ENCODE measurements at places on chromosomes 4 and X.

- DNase-seq, result no peak
These were observed 509.7 kb downstream of the INPP4B start for GRCh38 chr4:142336251-142336934.

GRCh38 chr4:152044331-152045036 lies 283.7 kb upstream of the GATB start:
- no peak for DNase-seq

- no peak for DNase-seq
These were observed 470.7 kb downstream of the CCSER1 start for GRCh38 chr4:90597927-90598326.

DNA sequence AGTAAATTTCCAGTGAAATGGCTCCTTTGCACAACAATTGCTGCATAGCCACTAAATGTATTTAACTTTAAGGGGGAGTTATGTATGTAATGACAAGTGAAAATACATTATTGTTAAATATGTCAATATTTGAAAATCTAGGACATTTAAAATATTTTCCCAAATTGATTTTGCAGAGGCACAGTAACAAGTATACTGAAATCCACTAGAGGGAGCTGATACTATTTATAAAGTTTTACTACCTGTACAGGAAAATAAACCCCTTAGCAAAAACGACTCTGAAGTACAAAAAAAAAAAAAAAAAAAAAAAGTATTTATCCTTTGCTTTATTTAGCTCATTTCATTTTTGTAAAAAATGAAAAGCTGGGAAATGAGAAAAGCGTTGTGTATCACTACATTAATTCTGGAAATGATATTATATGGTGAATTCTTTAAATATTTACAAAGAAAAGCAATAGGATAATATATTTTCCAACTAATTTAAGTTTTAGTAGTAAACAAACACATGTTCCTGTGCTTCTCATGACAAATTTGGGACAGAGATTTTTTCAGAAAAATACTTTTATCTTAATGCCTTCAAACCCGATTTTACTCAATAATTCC lies 727.7 kb downstream of the DMD start:
- no peak for DNase-seq

DNA sequence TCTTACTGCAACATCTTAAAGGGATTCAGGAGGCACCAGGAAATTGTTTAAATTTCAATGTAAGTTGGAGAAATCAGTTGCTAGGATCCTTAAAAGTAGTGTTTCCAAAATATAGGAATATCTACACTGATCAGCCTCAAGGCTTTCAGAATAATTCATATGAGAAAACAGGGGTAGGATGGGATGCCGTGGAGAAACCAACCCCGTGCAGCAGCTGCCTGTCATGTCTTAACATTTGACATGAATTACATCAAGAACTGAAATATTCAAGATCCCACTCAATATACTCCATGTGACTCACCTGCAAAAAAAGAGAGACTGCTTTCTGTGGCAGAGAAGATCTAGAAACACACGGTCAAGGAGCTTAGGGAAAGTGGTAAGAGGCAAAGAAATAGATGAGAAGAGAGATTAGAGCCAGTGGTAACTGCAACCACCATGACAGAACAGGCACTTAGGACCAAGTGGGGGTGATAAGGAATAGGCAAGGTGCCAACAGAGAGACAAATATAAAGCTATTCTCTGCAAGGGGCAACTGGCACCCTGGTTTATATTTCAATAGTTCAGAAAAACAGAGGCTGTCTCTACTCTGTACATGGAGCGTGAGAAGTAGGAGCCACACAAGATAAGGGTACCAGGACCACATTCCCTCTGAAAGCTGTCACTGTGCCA lies 64.0 kb downstream of the SLC39A8 start:
- no peak for DNase-seq

DNA sequence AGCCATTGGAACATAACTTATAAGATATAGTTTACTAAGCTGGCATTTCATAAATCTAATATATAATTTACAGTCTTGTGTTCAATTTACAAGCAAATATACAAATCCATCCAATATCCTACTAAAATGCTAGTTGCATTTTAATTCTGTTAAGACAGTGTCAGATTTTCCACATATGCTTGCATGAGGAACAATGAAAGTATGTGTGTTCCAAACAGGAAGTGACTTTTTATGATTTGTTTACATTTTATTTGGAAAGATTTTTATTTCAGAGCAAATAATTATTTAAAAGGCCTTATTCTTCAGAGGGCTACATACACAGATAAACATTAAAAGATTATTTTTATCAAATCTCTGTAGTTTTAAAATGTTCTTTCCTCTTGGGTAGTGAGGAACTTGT lies 130.1 kb downstream of the KLHL34 start:
- DNase-seq, result no peak

DNA sequence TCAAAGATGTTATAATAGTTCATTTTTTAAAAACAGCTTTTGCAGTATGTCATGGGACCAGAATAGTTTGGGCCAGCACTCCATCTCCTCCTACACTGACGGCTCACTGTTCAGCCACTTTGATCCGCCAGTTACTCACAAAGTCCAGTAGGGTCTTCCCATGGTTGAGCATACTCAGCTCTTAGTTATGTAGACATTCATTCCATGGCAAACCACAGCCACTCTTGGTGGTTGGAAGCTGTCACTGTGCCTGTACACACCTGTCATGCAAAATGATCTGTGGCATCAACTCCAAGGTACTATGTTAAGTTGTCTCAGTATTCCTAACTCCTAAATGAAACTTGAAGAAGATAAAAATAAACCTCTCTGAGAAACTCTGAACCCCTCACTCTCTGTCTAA lies 127.2 kb downstream of the NR3C2 start:
- DNase-seq, result no peak

- no peak for DNase-seq
These were observed 65.0 kb upstream of the MAGEB2 start for GRCh38 chrX:30150196-30150895.

GRCh38 chr4:15457406-15458201 lies 12.1 kb upstream of the CC2D2A start:
- DNase-seq, result no peak

DNA sequence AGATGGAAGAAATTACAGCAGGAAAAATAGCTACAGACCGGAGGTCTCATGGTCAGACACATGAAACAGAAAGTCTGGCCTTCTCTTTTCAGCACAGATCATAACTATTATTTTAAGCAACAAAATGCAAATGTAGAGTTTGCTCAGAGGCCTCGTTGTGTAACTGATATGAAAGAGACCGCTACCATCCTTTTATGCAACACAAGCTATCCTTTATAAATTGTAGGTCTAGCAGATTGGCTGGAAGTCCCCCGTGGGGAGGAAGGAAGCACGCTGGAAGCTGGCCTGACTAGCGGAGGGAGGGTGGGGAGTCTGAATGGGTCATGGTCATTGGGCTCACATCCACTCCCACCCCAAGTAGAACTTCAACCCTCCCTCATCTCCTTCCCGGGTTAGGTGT lies 27.7 kb downstream of the DMP1 start:
- no peak for DNase-seq

- no peak for DNase-seq
These were observed 1216.8 kb upstream of the PABPC4L start for GRCh38 chr4:135418353-135418752.

- DNase-seq, result no peak
These were observed 200.8 kb downstream of the SPATA18 start for GRCh38 chr4:52251864-52252263.

- DNase-seq, result no peak
These were observed 146.0 kb upstream of the CPEB2 start for GRCh38 chr4:14856062-14856933.

DNA sequence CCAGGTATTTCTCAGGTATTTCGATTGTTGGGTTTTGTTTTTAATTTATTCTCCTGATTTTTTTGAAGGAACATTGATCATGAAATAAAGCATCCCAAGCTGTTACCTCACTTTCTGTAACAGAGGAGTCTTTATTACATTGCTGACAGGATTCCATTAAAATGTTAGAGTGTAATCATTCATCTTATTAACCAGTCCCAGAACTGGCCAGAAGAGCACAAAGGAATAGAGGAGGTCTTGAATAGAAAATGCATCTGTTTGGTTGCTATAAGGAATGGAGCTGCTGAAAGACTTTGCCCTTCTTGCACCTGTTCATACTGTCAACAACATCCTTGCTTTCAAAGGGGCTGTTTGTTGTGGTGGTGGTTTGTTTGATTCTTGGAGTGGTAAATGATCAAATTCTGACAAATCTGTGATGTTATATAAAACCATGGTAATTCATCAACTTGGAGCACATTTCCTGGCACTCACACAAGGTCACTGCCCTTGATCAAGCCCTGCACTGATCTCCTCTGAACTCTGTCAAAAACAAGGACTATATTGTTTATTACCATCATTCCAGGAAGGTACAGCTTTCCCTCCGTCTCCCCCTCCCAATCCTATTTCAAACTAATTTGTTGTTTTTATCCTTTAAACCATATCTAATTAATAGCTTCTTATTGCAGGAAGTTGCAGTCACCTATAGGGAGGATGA lies 215.8 kb downstream of the PCDH19 start:
- no peak for DNase-seq

DNA sequence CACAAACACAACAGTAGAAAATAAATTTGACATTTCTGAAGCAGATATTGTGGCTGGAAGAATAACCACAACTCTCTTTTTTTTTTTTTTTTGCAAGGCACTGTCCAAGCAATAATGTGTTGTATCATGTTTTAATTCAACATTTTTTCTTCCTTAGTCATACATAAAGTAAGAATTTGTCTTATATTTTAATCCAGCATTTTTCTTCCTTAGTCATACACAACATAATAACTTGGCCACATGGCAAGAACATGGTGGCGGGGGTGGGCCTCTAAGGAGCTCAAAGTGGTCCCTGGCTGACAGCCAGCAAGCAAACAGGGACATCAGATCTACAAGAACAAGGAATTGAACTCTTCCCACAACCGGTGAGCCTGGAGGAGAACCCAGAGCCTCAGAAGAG lies 20.2 kb downstream of the FBXW7 start:
- no peak for DNase-seq

GRCh38 chr4:91113130-91113706 lies 986.0 kb downstream of the CCSER1 start:
- no peak for DNase-seq

DNA sequence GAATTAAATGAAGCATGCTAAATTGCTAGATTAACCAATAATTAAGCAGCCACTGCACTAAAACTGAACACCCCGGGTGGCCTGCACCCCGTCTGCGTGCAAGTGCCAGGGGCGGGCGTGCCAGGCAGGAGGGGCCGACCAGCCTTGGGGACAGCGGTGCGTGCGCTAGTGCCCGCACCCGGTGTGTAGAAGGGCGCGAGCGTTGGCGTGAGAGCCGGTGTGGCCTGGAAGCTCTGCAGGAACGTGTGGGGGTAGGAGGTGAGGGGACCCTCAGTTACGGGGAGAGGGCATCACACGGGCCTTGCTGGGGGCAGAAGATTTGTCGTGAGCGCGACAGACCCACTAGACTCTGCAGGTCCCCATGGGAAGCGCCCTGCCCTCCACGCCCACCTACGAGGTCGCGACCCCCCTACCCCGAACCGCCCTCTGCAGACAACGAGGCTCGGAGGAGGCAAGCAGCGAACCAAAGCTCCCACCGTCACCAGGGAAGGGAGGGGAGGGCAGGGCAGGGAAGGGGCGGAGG lies 105.8 kb downstream of the FAM53A start:
- DNase-seq, result no peak

GRCh38 chrX:54166915-54167314 lies 16.1 kb downstream of the FAM120C start:
- DNase-seq, result no peak

GRCh38 chrX:136762820-136763452 lies 17.8 kb downstream of the ARHGEF6 start:
- DNase-seq, result no peak

DNA sequence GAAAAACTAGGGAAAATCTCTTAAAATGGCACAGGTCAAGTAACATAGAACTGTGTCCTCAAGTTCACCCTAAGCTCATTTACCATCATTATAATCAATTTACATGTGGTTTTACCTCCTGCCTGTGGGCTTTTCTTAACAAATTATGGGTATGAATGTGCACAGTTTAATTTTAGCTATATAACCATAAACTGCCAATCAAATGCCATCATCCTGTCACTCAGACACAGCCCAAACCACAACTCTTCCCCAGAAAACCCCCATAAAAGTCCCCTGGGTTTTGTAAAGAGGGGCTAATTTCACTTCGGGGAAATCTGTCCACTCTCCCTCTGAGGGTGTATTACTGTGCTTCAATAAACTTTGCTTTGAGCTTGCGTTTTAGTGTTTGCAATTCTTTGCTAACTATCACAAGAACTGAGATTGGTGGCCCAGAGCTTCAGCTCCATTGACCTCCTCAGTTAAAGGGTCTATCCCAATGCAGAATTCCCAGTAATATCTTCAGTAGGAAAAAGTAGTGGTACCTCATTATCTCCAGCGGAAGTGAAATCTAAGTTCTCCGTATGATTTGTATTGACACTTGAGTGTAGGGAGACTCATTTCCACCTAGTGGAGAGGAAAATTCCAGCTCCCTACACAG lies 394.6 kb downstream of the SPOCK3 start:
- no peak for DNase-seq

DNA sequence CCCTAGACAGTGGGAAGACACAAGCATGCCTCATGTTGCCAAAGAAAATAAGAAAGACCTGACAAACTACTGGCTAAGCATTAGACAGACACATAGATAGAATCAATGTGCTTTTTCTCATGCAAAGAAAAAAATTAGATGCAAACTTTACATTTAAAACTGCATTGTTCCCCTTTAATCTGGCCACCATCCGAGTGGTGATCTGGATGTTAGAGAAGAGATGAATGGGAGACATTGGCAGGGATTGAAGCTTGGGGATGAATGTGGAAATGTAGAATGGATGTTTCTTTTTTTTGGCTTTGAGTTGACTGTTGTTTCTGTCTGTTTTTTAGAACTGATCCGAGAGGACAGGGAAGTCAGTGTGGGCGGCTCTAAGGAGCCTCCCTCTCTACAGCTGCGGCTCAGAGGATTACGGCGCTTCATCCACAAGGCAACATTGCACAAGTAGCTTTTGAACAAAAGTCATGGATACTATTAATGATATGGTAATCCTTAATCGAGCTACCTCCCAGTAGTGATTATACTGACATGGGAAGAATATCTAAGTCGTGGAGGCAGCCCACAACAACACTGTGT lies 53.0 kb downstream of the HELT start:
- no peak for DNase-seq

DNA sequence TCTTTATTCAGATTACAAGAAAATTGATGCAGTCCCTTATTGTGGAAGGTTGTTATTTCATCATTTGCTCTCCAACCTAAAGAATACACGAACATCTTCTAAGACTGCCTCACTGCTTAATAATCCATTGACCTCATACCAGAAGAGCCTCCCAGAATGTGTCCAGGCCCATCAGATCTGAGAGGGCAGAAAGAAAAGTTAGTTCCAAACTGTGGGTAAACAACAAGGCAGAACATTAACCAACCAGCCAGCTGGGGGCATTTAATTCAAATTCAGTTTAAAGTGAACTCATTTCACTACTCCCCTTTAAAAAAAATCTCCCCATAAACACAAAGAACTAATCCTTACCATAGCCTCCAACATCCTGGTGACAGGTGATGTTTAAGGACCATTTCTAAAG lies 13.8 kb downstream of the GPC4 start:
- no peak for DNase-seq
